ENCODE measurements at places on chromosomes 16 and 17.

DNA sequence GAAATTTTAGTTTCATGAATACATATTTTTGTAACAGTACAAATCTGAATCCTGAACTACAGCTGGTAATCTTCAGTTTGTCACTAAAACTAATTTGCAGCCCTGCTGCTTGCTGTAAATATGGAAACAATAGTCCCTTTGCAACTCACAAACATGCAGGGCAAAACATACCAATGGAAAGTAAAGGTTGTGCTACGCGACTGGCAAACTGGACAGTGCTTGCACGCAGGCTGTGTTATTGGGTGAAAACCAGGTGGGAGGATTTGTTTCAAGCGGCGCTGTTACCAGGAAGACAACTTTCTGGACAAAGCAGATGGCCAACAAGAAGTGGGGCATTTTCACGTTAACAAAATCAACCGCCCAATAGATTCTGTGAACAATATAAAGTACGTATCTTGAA, 93.5 kb downstream of the CDYL2 start:
- no peak for DNase-seq

- DNase-seq: no peak
Measured at GRCh38 chr17:51016099-51016498, 104.6 kb downstream of the SPAG9 start.

GRCh38 chr16:2785101-2785991, 2.0 kb downstream of the PRSS33 start:
- DNase-seq: peak; percentile 58

DNA sequence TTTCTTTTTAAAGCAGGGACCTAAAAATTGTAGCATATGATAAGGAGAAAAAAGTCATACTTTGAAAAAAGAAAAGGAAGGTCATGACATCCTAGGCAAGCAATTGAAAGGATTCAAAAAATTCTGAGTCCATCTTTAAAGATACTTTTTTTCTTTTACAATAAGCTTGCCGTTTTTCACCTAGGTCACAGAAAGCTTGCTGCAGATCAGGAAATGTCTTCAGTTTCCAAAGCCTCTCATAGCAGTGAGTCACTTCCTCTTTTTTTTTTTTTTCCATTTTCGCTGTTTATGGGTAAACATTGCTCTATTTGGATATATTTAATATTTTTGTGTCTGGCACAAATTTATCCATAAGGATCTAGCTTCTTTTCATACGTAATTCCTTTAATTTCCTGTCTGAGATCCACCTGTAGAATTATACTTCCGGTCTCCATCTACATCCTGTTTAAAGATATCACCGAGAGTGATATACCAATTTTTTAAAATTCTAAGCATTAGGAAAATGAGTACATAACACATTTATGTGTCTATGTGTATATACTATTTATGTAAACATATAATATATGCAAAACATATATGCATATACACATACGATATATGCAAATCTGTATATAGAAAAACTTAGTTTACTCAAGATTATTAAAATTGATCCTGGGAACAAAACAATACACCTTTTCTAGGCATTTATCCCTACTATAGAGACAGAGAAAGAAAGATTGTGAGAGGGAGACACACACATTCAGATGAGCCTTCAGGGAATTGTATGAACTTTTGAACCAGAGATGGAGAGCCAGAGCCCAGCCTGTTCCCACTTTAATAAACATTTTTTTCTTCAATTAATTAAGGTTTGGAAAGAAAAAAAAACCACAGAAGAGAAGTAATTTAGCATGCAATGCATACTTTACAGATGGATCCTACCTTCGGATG, 134.4 kb downstream of the SKAP1 start:
- DNase-seq: no peak

DNA sequence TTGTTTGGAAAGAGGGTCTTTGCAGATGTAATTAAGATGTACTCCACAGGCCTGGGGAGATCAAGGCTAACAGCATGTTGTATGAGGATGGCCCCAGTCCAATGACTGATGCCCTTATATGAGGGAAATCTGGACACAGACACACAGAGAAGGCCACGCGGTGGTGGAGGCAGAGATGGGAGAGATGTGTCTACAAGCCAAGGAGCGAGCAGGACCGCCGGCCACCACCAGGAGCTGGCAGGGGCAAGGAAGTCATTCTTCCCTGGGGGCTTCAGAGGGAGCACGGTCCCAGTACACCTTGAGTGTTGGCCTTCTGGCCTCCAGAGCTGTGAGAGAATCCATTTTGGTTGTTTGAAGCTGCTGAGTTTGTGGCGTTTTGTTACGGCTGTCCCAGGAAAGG, 14.7 kb downstream of the SOCS3 start:
- no peak for DNase-seq

- DNase-seq: no peak
Measured at GRCh38 chr16:73033271-73033998, 14.5 kb downstream of the ZFHX3 start.

DNA sequence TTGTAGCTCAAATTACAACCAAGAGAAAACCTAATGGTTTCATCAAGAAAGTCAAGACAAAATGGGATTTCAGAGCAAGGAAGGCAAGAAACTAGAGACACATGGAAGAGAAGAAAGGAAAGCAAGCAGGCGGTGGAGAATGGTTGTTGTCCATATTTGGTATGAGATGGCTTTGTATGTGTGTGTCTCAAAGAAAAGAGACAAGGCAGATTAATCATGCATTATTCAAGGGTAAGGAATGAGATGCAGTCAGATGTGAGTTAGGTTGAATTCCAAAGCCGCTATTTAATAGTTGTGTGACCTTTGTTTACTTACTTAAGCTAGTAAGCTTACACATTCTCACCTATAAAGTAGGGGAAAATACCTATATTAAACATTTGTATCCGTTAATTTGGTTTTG, 1029.6 kb downstream of the CDH11 start:
- DNase-seq: no peak

DNA sequence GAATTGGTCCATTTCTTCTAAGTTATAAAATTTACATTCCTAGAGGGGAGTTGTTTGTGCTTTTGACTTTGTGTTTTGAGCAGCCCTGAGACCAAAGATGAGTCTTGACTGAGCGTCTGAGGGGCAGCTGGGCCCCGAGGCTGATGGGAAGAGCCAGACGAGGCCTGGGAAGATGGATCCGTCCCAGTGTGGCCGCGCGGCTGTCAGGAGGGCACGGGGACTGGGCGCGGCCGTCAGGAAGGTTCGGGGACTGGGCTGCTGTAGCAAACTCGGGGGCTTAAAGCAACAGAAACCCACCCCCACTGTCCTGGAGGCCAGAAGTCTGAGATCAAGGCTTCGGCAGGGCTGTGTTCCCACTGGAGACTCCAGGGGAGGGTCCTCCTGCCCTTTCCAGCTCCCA, 38.2 kb upstream of the GNG13 start:
- no peak for DNase-seq

DNA sequence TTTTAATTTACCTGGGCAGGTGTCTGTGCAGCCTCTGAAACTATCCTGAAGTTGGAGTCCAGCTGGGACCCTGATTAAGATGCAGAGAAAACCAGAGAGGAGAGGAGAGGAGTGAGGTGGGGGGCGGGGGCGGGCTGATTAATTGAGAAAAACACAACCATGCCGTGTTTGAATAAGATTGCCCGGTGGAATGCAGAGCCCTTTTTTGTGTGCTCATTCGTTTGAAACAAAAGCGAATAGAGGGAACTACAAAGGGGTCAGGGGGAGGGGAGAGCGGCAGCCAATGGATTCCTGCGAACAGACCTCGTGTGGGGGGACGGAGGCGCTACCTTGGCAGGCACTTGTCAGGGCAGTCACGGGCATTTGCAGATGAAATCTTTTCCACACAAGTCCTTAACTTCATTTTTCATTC, 355.8 kb downstream of the SOX9 start:
- DNase-seq: peak; percentile 33

- peak; percentile 44 for DNase-seq
Measured at GRCh38 chr16:49521734-49522325, 148.2 kb downstream of the C16orf78 start.

- no peak for DNase-seq
Measured at GRCh38 chr17:31389657-31390381, 1.7 kb upstream of the RAB11FIP4 start.

DNA sequence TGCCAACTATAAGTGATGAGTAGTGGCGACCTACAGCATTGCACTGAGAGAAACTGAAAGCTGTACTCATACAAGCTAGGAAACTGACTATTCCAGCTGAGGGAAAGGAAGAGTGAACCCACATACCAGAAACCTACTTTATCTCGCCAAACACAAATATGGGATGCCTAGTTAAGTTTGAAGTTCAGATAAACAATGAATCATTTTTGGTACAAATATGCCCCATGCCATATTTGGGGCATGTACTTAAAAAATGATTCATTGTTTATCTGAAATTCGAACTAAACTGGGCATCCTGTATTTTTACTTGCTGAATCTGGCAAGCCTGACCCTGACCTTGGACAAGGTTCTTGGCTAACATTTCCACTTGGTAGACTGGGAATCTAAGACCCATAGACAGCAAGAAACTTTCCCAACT, 527.8 kb upstream of the PSMD7 start:
- no peak for DNase-seq

DNA sequence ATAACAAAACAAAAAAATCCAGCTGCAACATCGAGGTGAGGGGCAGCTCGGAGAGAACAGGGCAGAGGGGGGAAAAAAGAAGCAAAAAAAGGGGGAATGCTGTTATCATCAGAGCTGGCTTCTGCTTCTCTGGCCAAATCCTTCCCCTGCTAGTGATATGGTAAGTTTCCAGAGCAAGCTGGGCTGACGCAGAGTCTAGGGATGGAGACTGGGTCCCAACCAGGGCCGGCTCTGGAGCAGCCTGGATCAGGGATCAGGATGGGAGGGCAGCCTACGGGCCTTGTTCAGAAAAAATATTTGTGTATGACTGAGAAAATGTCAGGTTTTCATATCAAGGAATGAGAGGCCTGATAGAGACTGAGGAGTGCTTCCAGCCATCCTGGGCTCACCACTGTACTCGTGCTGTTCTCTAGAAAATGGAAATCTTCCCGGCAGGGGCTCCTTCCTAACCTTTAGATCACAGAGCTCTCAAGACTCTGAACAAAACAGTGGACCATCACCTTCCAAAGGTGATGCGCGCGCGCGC, 726 bp upstream of the C1QTNF1 start:
- DNase-seq: no peak

GRCh38 chr17:64343833-64344637, 46.6 kb downstream of the PECAM1 start:
- DNase-seq: peak; percentile 97

DNA sequence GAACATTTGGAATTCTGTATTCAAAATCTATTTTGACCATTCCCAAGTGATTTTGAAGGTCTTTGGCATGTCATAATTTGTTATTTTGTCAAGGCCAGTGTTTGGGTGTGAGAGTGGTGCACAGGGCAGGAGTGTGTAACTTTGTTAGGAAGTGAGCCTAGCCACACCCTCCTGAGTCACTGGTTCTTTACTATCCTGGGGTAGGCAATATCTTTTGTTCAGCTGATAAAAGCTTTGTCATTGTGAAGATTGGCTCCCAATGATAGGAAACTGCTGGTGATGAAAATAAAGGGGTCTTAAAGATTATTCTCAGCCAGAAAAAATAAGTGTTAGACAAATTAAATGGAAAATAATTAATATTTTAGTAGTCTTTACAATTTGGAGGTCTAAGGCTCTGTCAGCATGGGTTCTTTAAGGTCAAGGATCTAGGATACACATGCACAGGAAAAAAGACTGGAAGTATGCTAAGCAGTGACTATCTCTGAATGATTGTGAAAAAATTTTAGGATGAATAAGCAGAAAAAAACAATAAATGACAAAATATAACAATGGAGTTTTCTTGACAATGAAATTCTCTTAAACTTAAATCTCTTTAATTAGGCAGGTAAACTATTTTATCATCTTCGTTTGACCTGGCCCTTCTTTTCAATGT, 5.1 kb downstream of the UBN1 start:
- no peak for DNase-seq

- DNase-seq: no peak
Measured at GRCh38 chr17:1078831-1079561, 82.1 kb downstream of the TIMM22 start.

DNA sequence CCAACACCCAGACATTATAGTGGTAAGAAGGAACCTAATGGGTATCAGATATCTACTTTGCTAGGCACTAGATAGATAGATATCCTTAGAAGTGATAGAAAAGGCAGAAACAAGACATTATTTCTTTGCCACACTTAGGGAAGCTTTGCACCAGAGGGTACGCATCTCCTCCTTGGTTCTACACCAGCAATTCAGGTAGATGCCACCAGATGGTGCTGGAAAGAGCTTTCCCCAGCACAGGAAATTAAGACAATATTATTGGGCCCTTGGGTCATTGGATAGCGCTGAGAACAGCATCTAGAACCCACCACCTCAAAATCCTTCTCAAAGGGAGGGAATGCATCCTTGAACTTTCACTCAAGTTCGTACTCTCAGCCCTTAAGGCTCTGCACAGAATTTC, 173.8 kb upstream of the CCL2 start:
- DNase-seq: no peak

GRCh38 chr17:45785480-45786193, 1.5 kb downstream of the CRHR1 start:
- no peak for DNase-seq

DNA sequence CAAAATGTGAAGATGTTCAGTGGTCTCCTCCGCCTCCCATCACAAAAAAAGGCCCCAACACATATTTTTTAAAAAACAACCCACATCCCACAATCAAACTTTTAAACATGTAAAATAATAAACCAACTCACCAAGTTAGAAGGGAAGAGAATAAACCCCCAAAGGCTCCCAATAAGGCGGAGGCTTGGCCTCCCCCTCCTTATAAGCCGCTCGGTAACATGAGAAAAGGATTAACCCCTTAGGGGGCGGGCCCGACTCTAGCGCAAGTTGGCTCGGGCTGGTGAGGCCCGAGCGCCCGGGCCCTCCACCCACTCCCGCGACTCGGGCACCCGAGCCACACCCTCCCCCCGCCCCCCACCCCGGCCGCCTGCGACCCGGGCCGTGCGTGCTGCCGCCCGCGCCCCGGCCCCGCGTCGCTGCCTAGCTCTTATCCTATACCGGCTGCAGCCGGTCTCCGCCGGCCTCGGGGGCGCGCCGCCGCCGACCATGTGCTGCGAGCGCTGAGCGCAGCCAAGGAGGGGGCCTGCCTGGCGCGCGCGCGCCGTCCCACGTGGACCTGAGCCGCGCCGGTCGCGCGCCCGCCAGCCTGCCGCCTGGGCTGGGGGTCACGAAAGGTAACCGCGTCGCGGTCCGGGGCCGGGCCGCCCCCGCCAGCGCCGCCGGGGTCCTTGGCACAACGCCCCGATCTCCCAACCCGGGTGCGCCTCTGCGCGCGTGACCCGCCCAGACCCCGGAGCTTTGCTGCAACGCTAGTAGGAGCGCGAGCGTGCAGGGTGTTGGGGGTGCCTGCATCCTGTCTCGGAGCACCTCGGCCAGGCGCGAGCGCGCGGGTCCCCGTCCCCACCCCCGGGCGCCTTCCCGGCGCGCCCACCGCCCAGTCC, at the start of the genes ARSG and SLC16A6:
Gene ARSG, plus strand, starts transcription at position 541 of the 881 bp plus-strand sequence. CDS start 15,999 bp downstream, outside the sequence.
Gene SLC16A6, minus strand, starts transcription at position 173 of the 881 bp plus-strand sequence. CDS start 12,807 bp downstream, outside the sequence.
- peak; percentile 84 for DNase-seq

GRCh38 chr17:63514974-63515373, 8.2 kb upstream of the KCNH6 start:
- DNase-seq: no peak

DNA sequence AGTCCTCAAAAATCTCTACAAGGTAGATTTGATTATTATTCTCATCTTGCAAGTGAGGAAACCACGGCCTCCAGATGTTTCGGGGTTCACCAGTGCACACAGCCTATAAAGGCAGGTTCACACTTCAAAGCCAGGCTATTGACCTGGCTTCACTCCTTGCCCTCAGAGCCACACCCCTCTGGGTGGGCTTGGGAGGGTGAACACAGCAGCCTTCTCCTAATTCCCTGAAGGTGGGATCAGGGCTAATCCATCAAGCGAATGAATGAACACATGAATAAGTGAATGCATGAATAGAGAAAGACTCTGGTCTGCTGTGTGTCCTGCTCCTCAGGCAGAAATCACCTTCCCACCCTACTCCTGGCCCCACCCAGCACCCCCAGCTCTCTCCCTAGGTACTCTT, 139.0 kb downstream of the CYLD start:
- DNase-seq: no peak

GRCh38 chr16:89484923-89485679, 5.3 kb downstream of the ANKRD11 start:
- DNase-seq: no peak

All from NCI-H146 (cell line).